ENCODE measurements at places on chromosomes 3 and 15.

- H3K4me3 ChIP-seq: no peak overlapping the region
- DNase-seq: no peak
- H3K36me3 ChIP-seq: peaks cover 3% of the 10 kb centered on the region
- peaks cover 38% of the 10 kb centered on the region for H3K27me3 ChIP-seq
- H3K4me1 ChIP-seq: no peaks in the 10 kb centered on the region
Observed at GRCh38 chr15:79197285-79197684, 85.2 kb upstream of the ANKRD34C start.

- no peak overlapping the region for H3K4me3 ChIP-seq
- peaks cover 22% of the 10 kb centered on the region for H3K27me3 ChIP-seq
- H3K4me1 ChIP-seq: no peaks in the 10 kb centered on the region
- H3K36me3 ChIP-seq: peaks cover 1% of the 10 kb centered on the region
- DNase-seq: no peak
Observed at GRCh38 chr3:45771831-45772230, 24.5 kb downstream of the SLC6A20 start.

- no peak for DNase-seq
- H3K4me1 ChIP-seq: no peaks in the 10 kb centered on the region
- H3K27ac ChIP-seq: no peak overlapping the region
- no peak overlapping the region for H3K4me3 ChIP-seq
- peaks cover 34% of the 10 kb centered on the region for H3K27me3 ChIP-seq
Observed at GRCh38 chr15:62094388-62094787, 27.6 kb downstream of the C2CD4A start.

DNA sequence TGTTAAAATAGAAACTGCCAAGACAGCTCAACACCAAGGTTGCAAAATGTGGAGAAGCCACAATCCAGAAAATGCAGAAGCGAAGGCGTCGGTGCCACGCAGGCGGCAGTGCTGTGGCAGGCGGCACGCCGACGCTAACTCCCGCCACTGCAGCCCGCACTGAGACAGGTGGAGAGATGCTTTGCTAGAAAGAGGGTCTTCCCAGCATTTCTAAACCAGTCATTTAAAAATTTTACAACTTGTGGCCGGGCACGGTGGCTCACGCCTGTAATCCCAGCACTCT lies 23.2 kb downstream of the CYFIP1 start:
- no peaks in the 10 kb centered on the region for H3K36me3 ChIP-seq
- H3K27me3 ChIP-seq: no peaks in the 10 kb centered on the region
- DNase-seq: no peak
- no peaks in the 10 kb centered on the region for H3K4me1 ChIP-seq
- no peak overlapping the region for H3K27ac ChIP-seq

GRCh38 chr3:155281912-155282311 lies 11.6 kb downstream of the STRIT1 start:
- no peak for DNase-seq
- H3K4me1 ChIP-seq: no peaks in the 10 kb centered on the region
- no peak overlapping the region for H3K4me3 ChIP-seq
- no peak overlapping the region for H3K27ac ChIP-seq
- no peaks in the 10 kb centered on the region for H3K27me3 ChIP-seq

- no peak for DNase-seq
- no peak overlapping the region for H3K27ac ChIP-seq
- H3K36me3 ChIP-seq: peaks cover 3% of the 10 kb centered on the region
- H3K4me1 ChIP-seq: no peaks in the 10 kb centered on the region
Observed at GRCh38 chr3:123163141-123163540, 38.6 kb upstream of the SEC22A start.

- no peaks in the 10 kb centered on the region for H3K4me1 ChIP-seq
- H3K4me3 ChIP-seq: no peak overlapping the region
- no peak overlapping the region for H3K27ac ChIP-seq
- H3K27me3 ChIP-seq: peaks cover 37% of the 10 kb centered on the region
- DNase-seq: no peak
Observed at GRCh38 chr3:179929091-179929529, 107.6 kb downstream of the PEX5L start.

DNA sequence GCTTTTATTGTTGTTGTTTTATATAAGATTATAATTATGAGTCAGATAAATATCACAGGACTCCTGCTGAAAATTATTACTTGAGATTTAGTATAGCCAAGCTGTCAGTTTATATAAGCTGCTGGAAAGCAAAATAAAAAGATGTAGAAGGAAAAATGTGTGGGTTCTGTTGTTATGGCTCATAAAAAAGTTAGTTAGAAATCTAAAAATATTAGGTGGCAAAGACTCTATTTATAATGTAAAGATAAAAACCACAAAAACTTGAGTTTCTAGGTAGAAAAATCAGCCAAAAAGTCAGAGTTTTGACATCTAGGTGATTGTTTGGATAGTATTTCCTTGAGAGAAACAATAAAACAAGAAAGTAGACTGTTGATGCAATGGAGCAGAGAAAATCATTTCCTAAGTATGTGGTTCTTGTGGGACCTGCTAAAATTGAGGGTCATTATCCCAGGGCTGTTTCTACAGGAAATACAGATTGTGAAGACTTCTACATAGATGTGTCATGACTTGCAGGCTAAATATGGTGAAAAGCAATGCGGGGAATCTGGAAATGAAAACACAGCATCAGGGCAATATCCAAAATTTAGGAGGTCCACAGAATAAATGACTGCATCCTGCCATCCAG lies 1109.6 kb upstream of the CADM2 start:
- H3K27me3 ChIP-seq: no peaks in the 10 kb centered on the region
- H3K4me1 ChIP-seq: no peaks in the 10 kb centered on the region
- no peak overlapping the region for H3K27ac ChIP-seq
- H3K36me3 ChIP-seq: no peaks in the 10 kb centered on the region

DNA sequence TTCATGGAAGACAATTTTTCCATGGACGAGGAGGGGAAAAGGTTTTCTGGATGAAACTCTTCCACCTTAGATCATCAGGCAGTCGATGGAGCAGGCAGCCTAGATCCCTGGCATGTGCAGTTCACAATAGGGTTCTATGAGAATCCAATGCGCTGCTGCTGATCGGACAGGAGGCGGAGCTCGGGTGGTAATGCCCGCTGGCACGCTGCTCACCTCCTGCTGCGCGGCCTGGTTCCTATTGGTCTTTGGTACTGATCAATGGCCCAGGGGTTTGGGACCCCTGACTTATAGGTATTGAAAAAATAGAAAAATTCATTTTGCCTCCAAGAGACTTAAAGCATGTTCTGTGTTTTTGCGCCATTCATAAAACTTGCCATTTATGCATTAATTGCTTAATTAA lies 793.9 kb upstream of the NR2F2 start:
- H3K4me1 ChIP-seq: no peaks in the 10 kb centered on the region
- peaks cover 2% of the 10 kb centered on the region for H3K36me3 ChIP-seq
- H3K27me3 ChIP-seq: no peaks in the 10 kb centered on the region
- no peak overlapping the region for H3K27ac ChIP-seq

- no peak overlapping the region for H3K4me3 ChIP-seq
- peaks cover 39% of the 10 kb centered on the region for H3K27me3 ChIP-seq
- H3K4me1 ChIP-seq: no peaks in the 10 kb centered on the region
- H3K27ac ChIP-seq: no peak overlapping the region
Observed at GRCh38 chr3:151290673-151291072, 12.3 kb upstream of the P2RY14 start.

GRCh38 chr15:65920825-65921309 lies 51.6 kb downstream of the RAB11A start:
- no peak overlapping the region for H3K27ac ChIP-seq
- no peak for DNase-seq
- H3K36me3 ChIP-seq: no peaks in the 10 kb centered on the region
- H3K4me3 ChIP-seq: no peak overlapping the region
- peaks cover 12% of the 10 kb centered on the region for H3K4me1 ChIP-seq
- H3K27me3 ChIP-seq: no peaks in the 10 kb centered on the region

DNA sequence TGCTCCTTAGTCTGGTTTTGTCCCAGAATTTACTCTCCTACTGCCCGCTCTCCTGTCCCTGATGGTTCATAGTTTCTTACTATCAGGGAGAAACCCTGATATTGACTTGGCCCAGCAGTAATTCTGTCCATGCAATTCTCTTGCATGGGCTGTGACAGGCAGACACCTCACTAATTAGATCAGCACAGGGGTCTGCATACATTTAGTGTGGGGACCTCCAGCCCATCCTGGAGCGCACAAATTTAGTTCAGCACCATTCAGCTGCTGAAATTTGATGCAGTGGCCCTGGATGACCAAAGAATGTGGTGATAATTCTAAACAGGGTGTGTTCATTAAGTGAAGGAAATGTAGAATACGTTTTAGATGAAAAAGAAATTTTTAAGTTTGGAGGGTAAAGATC lies 555.5 kb upstream of the TBL1XR1 start:
- H3K27me3 ChIP-seq: no peaks in the 10 kb centered on the region
- H3K27ac ChIP-seq: no peak overlapping the region

- DNase-seq: no peak
- H3K36me3 ChIP-seq: no peaks in the 10 kb centered on the region
- no peak overlapping the region for H3K4me3 ChIP-seq
- peaks cover 22% of the 10 kb centered on the region for H3K27me3 ChIP-seq
Observed at GRCh38 chr3:178155521-178155920, 380.7 kb upstream of the KCNMB2 start.
